ENCODE measurements at places on chromosomes 7 and 10. TPM values are rescaled to one million over a fixed set of nuclear protein-coding genes. Genes with fewer than 3 reads are reported as not detected.
A peak's percentile ranks its signal among the peaks of the same experiment; 100 is the strongest.

DNA sequence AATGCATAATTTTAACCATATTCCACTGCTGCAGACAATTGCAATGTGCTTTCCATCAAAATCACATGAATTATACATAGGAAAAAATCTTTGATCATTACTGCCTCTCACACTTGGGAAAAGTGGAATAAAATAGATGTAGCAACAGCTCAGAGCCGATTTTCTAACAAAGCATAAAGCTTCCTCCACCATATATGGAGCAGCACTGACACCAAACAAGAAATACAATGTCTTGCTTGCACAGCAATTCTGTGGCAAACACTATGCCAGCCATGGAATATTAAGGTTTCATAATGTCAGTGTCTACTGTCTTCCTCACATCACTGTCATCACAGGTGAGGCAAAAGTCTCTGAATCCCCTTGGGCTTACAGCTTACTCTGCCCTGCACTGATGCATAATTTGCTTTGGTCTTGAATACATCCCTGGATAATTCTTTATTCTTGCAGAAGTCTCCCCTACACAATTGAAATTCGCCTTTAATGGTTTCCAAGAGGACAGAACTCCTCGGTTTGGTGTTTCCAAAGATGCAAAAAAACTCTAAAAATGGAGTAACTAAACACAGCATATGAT, 198.5 kb downstream of the CACNA2D1 start:
- H3K36me3 ChIP-seq = no peaks in the 10 kb centered on the region

DNA sequence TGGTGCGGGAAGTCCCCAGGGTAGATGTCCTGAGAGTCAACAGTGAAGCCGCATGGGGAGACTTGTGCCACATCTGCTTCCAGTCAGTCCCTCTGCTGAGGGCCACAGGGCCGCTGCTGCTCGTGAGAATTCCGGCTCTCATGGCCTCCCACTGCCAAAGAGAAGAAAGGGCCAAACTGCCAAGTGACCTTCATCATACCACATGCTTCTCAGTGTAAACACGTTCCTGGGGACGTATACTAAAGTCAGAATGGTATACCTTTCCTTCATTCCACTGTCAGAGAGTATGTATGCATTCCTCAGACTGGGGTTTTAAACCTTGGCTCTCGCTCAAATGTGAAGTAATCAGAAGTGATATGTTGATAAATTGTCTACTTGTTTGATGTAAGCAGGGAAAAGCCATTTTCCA, 52.8 kb upstream of the SEC61G start:
- H3K36me3 ChIP-seq = no peaks in the 10 kb centered on the region
- H3K4me1 ChIP-seq = no peaks in the 10 kb centered on the region
- H3K27ac ChIP-seq = no peak overlapping the region

The CACNB2 gene
- 0.85 TPM for total RNA-seq

The FBXL13 gene
- 3.8 TPM for total RNA-seq

DNA sequence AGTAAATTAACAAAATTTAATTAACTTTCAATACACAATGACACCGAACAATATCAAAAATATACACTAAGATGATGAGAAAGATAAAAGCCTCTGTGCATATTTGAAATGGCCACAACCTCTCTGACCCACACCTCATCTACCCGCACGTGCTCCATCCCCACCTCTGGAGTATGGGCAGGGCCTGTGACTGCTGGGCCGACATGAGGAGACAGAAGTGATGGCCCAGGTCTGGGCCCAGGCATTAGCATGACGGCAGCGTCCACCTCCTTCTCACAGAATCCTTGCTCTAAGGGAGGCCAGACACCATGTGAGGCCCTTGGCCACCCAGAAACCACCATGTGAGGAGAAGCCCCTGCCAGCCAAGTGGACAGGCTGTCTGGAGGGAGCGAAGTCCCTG, 122.1 kb upstream of the RNF32 start:
- no peaks in the 10 kb centered on the region for H3K4me1 ChIP-seq
- no peak overlapping the region for H3K27ac ChIP-seq
- no peak overlapping the region for H3K4me3 ChIP-seq
- H3K36me3 ChIP-seq = no peaks in the 10 kb centered on the region

The SPDYE11 gene
- not detected for total RNA-seq

DNA sequence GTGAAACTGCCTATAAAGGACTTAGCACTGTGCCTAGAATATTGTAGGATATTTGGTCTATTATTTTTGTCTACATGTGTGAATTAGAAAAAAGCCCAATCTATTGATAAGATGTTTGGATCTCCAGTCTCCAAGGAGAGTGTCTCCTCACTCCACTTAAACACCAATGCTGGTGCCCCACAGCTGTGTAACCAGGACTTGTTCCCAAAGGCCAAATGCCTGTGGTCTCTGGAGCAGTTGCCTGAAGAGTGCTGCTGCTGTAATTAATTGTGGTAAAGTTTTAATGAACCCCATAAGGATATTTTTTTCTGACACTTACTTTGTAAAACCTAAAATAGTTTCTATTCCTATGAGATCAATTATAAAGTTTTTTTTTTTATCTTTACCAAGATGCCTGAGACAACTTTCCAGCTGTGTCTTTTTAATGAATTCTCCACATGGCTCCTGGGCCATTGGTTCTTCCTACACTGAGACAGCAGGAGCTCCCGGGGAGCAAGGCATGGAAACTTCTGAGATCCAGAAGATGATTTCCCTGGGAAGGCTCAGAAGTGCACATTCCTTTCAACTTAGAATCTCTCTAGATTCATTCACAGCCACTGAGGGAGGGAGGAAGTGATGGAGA, 11.2 kb upstream of the OR2A5 start:
- no peaks in the 10 kb centered on the region for H3K4me1 ChIP-seq
- DNase-seq = no peak
- no peak overlapping the region for H3K27ac ChIP-seq
- H3K27me3 ChIP-seq = no peaks in the 10 kb centered on the region
- no peaks in the 10 kb centered on the region for H3K36me3 ChIP-seq
- no peak overlapping the region for H3K4me3 ChIP-seq

DNA sequence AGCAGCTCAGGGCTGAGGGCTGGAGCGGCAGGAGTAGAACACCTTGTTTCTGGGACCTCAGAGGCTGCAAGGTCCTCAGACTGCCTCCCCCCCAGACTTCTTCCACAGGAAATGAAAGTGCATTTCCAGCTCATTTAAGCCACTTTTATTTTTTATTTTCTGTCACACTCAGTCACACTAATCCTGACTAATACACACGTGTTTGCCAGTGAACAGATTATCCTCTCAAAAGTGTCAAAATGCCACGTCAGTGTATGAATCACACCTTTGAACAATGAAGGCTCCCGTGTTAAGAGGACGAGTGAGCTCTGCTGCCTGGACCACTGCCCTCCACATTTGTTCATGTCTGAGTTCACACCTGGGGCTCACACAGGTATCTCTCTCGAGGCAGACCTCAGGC, 488.5 kb downstream of the DNAJB6 start:
- H3K4me1 ChIP-seq = peaks cover 3% of the 10 kb centered on the region
- H3K27me3 ChIP-seq = no peaks in the 10 kb centered on the region

The EPHB4 gene
- 7.3 TPM for total RNA-seq

GRCh38 chr7:55191926-55192692, 173.0 kb upstream of the LANCL2 start:
- no peak overlapping the region for H3K27ac ChIP-seq
- H3K4me3 ChIP-seq = no peak overlapping the region
- no peaks in the 10 kb centered on the region for H3K36me3 ChIP-seq
- H3K27me3 ChIP-seq = peaks cover 2% of the 10 kb centered on the region
- no peaks in the 10 kb centered on the region for H3K4me1 ChIP-seq
- DNase-seq = no peak

The CACNA2D1 gene
- 8.4 TPM for total RNA-seq

- no peak overlapping the region for H3K27ac ChIP-seq
- H3K4me1 ChIP-seq = no peaks in the 10 kb centered on the region
- H3K36me3 ChIP-seq = no peaks in the 10 kb centered on the region
- no peak overlapping the region for H3K4me3 ChIP-seq
- H3K27me3 ChIP-seq = no peaks in the 10 kb centered on the region
Observed at GRCh38 chr7:91067242-91067641, 197.0 kb upstream of the FZD1 start.

DNA sequence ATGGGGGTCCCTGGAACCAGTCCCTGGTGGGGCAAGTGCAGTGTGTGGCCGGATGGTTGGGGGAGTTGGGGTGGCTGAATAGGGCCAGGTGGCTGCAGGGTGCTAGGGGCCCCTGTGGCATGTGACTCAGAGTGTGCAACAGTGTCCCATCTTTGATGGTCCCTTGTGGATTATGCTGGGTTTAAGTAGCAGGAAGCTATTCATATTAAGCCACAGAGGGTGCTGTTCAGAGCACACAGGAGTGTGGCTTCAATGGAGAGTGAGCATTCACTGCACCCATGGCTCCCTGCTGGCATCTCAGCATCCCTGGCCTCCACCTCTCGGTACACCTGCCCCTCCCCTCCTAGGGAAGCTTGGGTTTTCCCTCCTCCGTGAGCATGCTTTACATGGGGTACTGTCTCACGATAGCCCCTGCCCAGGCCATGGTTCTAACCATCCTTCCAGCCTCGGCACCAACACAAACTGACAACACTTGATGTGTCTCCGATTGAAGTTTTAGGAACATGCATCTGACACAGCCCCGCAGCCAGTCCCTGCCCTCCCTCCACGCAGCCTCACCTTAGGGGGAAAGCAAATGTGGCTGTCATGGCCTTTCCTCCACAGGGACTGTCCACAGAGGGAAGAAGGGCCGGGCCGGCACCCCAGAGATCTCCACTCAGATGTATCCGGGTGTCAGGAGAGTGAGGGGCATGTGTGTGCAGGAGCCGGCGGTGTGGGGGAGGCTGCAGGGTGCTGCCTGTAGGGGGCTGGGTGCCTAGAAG, 30.4 kb upstream of the PPIF start:
- H3K27ac ChIP-seq = no peak overlapping the region
- DNase-seq = no peak
- H3K27me3 ChIP-seq = no peaks in the 10 kb centered on the region
- H3K4me3 ChIP-seq = no peak overlapping the region
- peaks cover 41% of the 10 kb centered on the region for H3K4me1 ChIP-seq
- peaks cover 27% of the 10 kb centered on the region for H3K36me3 ChIP-seq

DNA sequence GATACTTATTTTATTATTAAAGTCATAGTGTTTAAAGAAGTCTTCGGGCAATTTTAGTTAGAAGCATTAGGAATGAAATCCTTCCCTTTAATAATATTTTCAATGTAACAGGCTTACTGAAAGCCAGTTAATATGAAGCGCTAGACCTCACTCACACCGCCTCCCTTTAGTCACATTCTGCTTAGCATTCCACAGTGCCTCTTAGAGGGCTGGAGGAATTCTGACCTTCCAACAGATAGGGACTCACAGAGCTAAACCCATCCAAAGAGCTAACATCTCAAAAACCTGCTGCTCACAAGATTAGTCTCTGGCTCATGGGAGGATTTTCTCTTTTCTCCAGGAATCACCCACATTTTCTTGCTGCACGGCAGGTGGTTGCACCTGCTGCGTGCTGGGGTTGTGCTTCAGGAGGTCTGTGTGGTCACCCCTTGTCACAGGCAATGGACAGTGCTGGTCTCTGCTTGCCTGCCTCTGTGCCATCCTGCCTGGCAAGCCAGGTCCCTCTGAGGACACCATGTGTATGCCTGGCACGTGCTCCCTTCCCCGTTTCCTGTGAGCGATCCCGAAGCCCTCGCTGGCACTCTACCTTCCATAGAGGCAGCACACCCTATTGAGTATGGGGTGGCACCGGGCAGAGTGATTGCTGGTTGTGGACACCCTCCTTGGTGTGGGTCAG, 91.8 kb downstream of the KLF6 start:
- no peaks in the 10 kb centered on the region for H3K36me3 ChIP-seq
- H3K4me3 ChIP-seq = no peak overlapping the region
- no peaks in the 10 kb centered on the region for H3K4me1 ChIP-seq
- H3K27me3 ChIP-seq = no peaks in the 10 kb centered on the region
- no peak for DNase-seq

The PNLIPRP2 gene
- total RNA-seq = not detected

DNA sequence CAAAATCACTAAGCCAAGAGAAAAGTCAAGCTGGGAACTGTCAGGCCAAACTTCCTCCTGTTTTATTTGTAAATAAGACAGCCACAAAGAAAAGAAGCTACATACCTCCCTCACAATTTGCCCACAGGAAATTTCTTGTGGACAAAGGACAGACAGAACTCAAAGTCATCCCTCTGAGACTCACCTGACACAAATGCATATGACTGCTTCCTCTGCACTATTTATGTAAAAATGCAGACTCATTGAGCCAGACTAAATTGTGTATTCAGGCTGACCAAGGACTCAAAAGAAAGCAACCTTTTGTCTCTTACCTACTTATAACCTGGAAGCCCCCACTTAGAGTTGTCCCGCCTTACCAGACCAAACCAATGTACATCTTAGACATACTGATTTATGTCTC, 11.8 kb downstream of the TOMM7 start:
- DNase-seq = no peak
- H3K27ac ChIP-seq = no peak overlapping the region
- peaks cover 31% of the 10 kb centered on the region for H3K36me3 ChIP-seq

The PTF1A gene
- total RNA-seq = not detected

DNA sequence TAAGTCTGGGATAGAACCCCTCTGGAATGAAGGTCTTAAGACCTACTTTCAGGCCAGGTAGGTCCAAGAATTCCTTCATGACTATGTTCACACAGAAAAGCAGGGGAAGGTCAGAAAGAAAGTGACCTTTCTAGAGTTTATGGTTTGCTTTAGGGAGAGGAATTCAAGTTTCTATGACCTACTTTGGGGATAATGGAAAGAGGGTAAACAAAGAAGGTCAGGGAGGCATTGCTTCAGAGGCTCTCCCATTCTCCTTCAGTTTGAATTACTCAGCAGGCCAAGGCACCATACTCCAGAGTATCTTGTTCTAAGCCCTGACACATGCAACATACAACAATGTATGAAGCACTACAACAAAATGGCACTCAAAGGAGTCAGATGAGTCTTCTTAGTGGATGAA, 11.5 kb upstream of the MACC1 start:
- H3K27ac ChIP-seq = no peak overlapping the region
- H3K4me3 ChIP-seq = no peak overlapping the region
- no peak for DNase-seq
- no peaks in the 10 kb centered on the region for H3K4me1 ChIP-seq
- H3K27me3 ChIP-seq = no peaks in the 10 kb centered on the region
- no peaks in the 10 kb centered on the region for H3K36me3 ChIP-seq

- no peaks in the 10 kb centered on the region for H3K36me3 ChIP-seq
- no peak for DNase-seq
- no peak overlapping the region for H3K27ac ChIP-seq
- H3K4me3 ChIP-seq = no peak overlapping the region
- H3K4me1 ChIP-seq = no peaks in the 10 kb centered on the region
Observed at GRCh38 chr7:98387131-98387530, 13.8 kb downstream of the BAIAP2L1 start.

The AKR1C8 gene
- 0.09 TPM for total RNA-seq

The GRID2IP gene
- total RNA-seq = 0.28 TPM

- DNase-seq = no peak
- H3K4me1 ChIP-seq = peaks cover 4% of the 10 kb centered on the region
- H3K27ac ChIP-seq = no peak overlapping the region
Observed at GRCh38 chr7:117871778-117872538, 1.3 kb downstream of the CTTNBP2 start.

- no peak overlapping the region for H3K27ac ChIP-seq
- peaks cover 3% of the 10 kb centered on the region for H3K4me1 ChIP-seq
- no peak for DNase-seq
- H3K36me3 ChIP-seq = no peaks in the 10 kb centered on the region
- H3K4me3 ChIP-seq = peak overlapping the region; percentile 16
- peaks cover 16% of the 10 kb centered on the region for H3K27me3 ChIP-seq
Observed at GRCh38 chr10:112953174-112954159, 3.4 kb downstream of the TCF7L2 start.

GRCh38 chr7:105185290-105186010, 171.4 kb downstream of the KMT2E start:
- H3K4me1 ChIP-seq = no peaks in the 10 kb centered on the region
- DNase-seq = no peak
- no peaks in the 10 kb centered on the region for H3K36me3 ChIP-seq
- no peaks in the 10 kb centered on the region for H3K27me3 ChIP-seq
- no peak overlapping the region for H3K27ac ChIP-seq

- peak overlapping the region; percentile 66 for H3K4me3 ChIP-seq
- H3K4me1 ChIP-seq = peaks cover 10% of the 10 kb centered on the region
- no peaks in the 10 kb centered on the region for H3K36me3 ChIP-seq
- DNase-seq = no peak
- no peaks in the 10 kb centered on the region for H3K27me3 ChIP-seq
Observed at GRCh38 chr7:148543-148931, 43.8 kb upstream of the FAM20C start.
